ENCODE measurements at places on chromosomes 6 and 20.

DNA sequence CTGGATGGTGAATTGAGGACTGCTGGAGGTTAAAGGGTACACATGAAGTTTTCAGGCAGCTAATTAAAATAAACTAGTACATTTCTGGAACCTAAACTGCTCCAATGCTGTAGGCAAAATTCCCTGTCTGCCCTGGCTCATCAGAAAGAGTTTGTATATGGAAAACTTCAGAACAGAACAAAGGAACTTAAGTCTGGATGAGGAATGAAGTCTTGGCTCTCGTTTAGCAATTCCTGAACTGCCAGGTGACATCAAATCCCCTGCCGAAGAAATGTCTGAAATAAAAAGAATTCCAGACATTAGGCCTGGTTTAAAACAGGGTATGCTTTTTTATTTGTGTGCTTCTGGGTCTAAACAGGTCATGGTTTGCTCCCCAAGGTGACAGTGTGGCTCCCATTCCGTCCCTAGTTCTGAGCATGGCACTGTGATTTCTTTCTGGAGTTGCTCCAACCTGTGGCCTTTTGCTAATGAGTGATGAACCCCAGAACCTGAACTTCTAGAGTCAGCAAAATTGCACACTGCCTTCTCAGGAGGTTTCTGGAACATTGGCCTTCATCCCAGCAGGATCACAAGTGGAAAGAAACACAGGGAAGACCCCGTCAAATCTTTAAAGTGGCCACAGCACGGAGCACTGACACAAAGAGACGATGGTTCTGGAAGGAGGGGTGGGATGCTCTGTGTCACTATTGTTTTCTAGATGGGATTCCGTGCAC is 129.4 kb upstream of the NAA20 start:
- DNase-seq: no peak

GRCh38 chr6:52544602-52545405 is 32.1 kb downstream of the TRAM2 start:
- DNase-seq: peak; percentile 46

DNA sequence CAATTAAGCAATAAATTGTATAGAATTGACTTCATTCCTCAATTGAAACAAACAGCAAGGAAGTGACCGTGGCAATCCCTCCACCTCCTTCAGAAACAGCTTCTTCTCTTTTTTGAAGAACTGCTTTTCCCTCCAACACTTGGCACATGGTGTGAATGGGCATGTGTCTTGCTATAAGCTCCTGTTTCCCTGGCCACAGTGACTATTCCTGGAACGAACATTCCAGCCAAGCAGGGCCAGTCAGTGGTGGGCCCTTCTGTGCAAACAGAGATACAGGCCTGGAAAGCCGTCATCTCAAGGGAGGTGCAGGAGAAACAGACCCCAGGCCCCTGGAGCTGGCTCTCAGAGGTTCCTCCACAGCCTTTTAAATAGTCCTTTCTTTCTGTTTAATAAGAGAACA is 6.9 kb downstream of the TXNDC5 start:
- no peak for DNase-seq

GRCh38 chr20:58880994-58881752 is 28.7 kb downstream of the GNAS start:
- DNase-seq: no peak

GRCh38 chr20:48827855-48828733 is at the start of gene PREX1:
PREX1 (minus strand) TSS chr20:48827999; CDS start chr20:48827860, 139 bp downstream.
- DNase-seq: peak; percentile 87

GRCh38 chr6:121382467-121383121 is 48.3 kb upstream of the TBC1D32 start:
- peak; percentile 7 for DNase-seq

- DNase-seq: no peak
Observed at GRCh38 chr20:14599613-14600012, 262.2 kb upstream of the FLRT3 start.

GRCh38 chr6:16619777-16620176 is 141.5 kb downstream of the ATXN1 start:
- no peak for DNase-seq

DNA sequence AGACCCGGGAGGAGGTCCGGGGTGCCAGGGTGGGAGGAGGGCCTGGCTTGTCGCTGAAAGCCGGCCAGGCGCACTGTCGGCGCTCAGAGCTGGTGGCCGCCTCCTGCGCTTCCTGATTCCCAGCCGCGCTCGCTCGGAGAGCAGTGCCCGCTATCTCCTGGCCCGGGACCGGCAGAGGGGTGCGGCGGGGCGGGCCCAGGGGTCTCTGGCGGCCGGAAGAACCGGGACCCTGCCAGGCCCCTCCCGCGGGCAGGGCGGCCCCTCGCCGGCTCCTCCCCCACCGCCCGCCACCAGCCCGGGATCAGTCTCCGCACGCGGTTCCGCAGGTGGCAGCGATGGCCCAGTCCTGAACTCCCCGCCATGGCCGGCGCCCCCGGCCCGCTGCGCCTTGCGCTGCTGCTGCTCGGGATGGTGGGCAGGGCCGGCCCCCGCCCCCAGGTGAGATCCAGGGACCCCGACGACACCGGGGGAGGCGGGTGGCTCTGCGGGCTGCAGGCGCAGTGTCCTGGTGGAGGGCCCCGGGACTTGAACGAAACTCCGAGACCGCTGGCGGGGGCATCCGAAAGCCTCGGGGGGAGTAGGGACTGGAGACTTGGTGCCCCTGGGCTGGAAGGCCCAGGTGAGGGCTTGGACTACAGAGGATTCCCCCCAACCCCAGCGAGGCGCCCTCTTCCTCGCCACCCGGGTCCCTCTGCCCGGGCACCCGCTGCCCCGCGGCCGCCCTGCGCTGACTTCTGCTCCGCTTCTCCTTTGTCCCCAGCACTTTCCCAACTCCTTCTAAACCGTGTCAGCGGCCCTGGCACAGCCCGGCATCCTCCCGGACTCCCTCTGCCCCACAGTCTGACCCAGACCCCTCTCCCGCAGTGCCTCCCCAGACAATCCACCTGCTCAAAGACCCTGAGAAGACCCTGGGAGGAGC is at the start of gene GLP1R:
Gene GLP1R, plus strand, starts transcription at position 301 of the 919 bp plus-strand sequence. Its CDS starts 60 bp downstream, at position 361.
- no peak for DNase-seq

DNA sequence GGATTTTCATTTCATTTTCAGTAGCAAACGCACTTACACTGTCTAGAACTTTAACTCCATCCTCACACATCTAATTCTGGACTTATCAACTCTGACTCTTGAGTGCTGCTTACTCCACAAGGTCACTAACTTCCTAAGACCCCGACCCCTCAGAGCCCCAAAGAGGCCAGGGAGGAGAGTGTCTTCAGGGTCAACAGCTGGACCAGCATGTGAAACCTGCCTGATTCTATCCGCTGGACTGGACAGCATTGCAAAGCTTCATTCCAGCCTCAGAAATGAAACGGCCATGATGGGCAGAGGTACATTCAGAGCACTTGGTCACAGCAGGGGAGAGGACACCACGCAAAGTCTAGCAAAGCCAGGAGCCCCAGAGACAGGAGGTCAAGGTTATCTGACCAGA is 9.1 kb downstream of the RNASET2 start:
- no peak for DNase-seq

DNA sequence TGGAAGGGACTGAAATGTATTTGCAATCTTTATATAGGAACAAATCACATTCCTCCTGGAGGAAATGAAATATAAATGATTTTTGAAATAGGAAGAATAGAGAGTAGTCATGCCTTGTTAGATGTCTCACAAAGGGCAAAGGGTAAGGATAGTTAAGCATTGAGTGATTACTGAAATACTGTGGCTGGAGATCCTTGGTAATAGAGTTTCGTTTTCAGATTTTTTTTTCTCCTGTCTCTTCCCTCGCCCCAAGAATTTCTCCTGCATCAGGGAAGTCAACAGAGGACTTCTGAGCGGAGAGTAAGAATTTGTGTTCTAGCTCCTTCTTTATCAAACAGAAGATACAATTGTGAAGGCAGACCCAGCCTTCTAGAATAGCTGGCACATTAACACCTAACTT is 79.4 kb downstream of the PLCB4 start:
- DNase-seq: no peak

DNA sequence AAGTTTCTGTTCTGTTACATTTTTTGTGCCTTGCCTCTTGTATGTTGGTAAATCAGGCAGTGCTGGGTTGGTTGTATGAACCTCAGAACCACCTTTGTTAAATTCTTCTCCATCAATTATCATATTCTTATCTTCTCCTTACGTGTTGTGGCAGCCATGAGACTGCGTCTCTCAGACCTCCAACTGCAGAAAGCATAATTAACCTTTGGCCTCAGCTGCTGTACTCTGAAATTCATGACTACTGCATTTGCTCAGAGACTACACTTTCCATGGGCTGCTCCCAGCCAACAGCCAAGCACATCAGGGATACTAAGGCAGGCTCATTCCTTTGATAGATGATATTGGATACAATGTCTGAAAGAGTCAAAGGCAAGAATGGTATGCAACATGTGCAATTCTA is 15.1 kb upstream of the SNX3 start:
- no peak for DNase-seq

DNA sequence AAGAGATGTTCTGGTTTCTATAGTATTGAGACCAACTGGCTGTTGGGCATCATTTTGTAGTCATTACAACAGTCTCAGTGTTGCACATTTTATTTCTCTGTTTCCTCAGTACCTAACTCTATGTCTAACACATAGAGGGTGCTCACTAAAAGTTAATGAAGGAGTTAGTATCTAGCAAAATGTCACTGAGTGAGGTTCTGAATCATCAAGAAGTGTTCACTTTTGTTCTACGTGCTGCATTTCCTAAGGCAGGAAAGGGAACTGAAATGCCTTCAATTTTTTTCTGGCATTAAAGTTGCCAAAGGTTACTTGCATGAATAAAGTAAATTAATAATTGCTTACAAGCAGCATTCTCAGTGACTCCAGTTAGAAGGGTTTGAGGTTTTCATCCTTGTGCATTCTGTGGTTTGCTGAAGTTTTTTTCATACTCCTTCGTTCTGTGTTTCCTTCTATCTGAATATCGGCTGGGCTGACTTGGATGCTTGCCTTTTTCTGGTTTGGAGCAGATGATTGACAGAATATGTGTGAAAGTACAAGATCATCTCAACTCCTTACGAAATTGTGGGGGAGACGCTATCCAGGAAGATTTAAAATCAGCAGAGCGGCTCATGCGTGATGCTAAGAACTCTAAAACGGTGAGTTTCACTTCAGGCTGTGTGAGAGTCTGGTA is 114.5 kb upstream of the SCGN start:
- no peak for DNase-seq

DNA sequence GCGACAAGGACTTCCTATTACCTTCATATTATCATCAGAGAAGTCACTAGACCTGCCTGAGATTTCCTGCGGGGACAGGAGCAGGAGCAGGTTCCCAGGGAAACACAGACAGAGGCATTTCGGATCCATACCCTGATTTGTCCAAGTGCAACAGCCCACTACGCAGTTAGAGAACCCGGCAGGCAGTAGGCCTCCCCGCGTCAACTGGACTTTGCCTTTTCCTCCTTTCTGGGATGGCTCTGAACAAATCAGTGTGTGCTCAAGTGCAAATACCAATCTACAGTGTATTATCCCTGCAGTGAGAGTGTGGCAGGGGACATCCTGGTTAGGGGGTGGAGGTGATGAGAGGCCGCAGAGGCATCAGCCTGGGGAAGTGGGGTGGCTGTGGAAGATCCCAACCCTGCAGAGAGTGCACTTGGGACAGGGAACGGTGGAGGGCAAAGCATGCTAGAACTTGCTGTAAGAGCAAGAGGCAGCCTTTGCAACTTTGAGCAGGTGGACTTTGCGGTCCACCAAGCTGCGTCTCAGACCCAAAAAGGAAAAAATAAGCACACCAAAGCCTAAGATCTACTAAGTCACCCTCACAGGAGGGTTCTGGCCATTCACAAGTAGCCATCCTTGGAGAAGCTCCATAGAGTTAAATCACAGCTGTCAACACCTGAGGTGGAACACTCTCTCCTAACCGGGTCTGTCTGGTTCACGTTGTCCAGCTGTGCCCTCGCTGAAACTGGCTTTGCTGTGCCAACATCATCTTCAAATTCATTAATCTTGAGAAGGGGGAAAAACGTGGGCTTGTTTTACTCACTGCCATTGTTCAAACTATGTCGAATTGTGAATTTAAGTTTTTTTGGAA is 159.1 kb downstream of the ZDHHC14 start:
- DNase-seq: no peak

DNA sequence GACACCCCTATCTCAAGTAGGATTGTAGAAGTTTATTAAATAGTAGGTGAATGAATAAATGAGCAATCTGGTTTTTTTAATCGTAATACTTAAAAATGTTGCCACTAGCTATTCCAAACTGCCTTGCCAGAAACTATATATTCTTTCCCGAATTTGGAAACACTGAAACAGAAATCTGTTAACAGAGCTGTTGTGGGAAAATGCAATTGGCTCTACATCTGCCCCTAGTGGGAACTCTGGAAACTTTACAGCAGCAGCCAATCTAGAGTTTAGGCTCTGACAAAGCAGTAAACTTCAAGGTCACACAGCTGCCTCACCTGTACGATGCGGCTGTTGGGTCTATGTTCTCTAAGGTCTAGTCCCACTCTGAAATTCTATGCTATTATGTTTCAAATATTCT is 41.7 kb downstream of the SYNE1 start:
- DNase-seq: peak; percentile 38

DNA sequence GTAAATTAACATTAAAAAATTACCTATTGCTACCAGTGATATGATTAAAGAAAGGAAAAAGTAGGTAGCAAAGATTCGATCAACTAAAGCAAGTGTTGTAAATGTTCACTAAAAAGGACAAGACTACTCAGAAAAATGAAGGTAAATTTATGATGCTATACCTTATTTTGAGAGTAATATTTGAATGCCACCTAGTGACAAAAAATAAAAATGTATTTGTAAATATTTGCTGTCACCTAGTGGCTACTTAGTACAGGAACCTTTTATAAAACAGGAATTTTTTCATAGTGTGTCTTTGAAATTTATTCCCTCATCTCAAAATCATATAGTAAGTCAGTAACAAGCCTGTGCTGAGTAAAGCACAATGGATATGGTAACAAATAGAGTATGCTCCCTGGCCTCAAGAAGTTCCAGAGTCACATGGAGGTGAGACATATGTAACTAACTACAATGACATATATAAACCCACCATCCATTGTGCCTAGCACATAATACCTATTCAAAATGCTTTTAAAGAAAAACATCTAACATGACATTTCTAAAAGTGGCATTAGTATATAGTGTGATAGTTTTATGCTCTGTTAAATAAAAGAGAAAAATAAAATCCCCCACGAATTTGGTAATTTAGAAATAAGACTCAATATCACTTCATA is 193.1 kb upstream of the SIM1 start:
- peak; percentile 51 for DNase-seq

DNA sequence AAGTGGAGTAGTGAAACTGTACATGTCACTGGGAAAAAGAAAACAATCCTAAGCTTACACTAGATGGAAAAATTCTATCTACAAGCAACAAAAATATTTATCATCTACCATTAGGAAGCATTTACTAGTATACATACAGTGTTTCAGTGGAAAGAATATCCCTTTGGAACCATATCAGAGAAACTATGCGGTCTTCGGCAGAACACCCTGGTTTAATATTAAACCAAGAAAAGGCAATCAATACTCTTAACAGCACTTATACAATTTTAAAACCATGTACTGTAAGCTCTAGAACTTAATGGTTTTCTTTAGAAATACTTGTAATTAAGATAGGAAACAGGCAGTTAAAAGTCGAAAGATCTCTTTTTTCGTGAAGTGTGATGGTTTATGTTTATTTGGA is 32.3 kb downstream of the GCLC start:
- DNase-seq: no peak

Measured in choroid plexus epithelial cell (primary cell).